ENCODE measurements at places on chromosomes 1 and 21. TPM values are rescaled to one million over a fixed set of nuclear protein-coding genes. Genes with fewer than 3 reads are reported as not detected.

GRCh38 chr1:111769517-111770146, 13.9 kb downstream of the DDX20 start:
- no peak overlapping the region for H3K27ac ChIP-seq
- no peaks in the 10 kb centered on the region for H3K4me1 ChIP-seq
- H3K36me3 ChIP-seq = no peaks in the 10 kb centered on the region
- H3K4me3 ChIP-seq = no peak overlapping the region
- H3K27me3 ChIP-seq = no peaks in the 10 kb centered on the region
- DNase-seq = peak; percentile 44

DNA sequence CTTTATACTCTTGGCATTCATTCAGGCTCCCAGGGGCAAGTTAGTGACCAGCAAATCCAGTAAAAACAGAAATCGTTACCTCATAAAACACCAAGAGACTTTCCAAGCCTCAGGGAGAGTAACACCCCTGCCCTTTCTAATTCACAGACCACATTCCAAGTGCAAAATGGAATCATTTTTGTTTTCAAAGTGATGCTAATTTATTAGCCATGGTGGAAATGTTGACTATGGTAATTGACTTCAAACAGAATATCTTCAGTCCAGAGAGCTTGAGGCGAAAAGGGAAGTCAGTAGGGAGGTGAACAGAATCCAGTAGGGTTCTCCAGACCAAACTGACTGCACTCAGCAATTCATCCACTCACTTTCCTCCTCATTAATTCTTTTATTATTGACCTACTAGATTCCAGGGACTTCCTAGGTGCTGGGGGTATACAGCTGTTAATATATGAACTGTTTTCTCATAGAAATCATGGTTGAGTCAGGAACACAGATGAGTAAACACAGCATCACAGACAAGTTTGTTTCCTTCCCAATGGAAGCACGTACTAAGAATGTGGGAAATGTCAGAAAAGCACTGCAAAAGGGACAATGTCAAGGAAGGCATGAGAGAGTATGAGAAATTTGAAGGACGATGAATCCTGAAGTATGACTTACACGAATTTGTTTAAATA, 388.5 kb upstream of the C1orf87 start:
- no peaks in the 10 kb centered on the region for H3K27me3 ChIP-seq
- no peaks in the 10 kb centered on the region for H3K36me3 ChIP-seq
- H3K4me1 ChIP-seq = no peaks in the 10 kb centered on the region
- H3K27ac ChIP-seq = no peak overlapping the region
- no peak for DNase-seq
- H3K4me3 ChIP-seq = no peak overlapping the region

DNA sequence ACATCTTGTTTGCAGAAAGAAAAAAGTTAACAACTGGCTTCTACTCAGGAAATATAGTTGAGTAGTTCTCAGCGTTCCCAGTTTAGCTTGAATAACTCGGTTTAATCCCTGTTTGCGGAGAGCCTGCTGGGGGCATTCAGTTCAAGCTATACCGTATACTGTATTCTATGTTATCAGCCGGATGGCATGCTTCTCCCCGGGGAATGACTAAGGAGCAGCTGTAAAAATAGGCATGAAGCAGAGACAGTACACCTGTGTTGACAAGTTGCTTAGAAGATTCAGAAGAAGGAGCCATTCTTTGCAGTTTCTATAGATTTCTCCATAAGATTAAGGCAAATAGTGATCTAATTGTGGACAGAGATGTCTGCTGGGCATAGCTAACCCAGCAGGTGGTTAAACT, 267.8 kb upstream of the NCAM2 start:
- no peaks in the 10 kb centered on the region for H3K36me3 ChIP-seq
- no peak for DNase-seq
- no peak overlapping the region for H3K27ac ChIP-seq
- no peaks in the 10 kb centered on the region for H3K27me3 ChIP-seq
- H3K4me3 ChIP-seq = no peak overlapping the region

DNA sequence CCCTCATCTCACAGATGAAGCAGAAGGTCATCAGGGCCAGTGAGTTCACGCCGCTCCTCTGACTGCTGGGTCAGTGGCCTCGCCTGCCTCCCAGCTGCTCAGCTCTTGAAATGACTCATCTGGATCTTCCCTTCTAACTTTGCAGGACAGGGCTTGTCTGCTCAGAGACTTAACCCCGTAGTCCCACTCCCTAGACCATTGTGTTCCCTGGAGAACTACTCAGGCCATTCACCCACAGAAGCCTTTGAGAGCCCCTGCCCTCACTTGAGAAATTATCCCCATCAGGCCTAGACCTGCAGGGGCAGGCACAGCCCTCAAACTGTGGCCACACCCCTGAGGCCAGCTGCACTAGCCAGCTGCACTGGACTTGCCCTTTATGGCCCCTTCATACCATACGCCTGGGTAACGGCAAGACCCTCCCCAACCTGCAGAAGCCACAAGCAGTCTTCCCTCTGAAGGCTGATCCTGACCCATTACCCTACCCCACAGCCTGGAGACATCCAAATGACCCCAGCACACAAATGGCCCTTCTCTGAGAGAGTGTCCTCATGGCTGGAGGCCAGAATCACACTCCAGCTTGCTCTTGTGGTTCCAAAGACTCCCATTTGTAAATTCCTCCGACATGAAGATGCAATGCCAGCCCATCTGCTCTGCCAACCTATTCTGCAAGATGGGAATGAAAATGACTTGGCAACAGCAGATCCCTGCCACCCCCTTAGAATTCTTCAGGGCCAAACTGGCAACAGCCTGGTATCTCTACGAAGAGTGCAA, 33.2 kb downstream of the RCSD1 start:
- no peak overlapping the region for H3K4me3 ChIP-seq
- DNase-seq = peak; percentile 60
- H3K4me1 ChIP-seq = peaks cover 49% of the 10 kb centered on the region
- H3K27ac ChIP-seq = peak overlapping the region; percentile 68
- H3K27me3 ChIP-seq = no peaks in the 10 kb centered on the region

DNA sequence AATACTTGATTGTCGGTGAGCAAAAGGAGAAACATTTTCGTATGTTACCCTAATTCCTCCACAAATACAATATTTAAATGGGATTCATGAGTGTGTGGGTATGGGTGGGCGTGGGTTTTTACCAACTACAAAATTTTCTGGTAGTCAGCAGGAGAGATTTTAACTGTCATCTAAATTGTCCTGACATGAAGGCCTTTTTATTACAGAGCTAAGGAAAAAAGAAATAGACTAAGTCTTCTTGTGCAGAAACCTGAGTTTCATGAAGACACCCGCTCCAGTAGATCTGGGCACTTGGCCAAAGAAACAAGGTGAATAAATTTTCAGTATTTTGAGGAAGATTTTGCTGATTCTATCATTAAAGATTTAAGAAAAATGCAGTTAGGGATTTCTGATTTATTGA, 752 bp downstream of the RGS18 start:
- H3K27me3 ChIP-seq = no peaks in the 10 kb centered on the region
- no peak overlapping the region for H3K4me3 ChIP-seq
- H3K27ac ChIP-seq = no peak overlapping the region
- H3K4me1 ChIP-seq = no peaks in the 10 kb centered on the region
- no peaks in the 10 kb centered on the region for H3K36me3 ChIP-seq

DNA sequence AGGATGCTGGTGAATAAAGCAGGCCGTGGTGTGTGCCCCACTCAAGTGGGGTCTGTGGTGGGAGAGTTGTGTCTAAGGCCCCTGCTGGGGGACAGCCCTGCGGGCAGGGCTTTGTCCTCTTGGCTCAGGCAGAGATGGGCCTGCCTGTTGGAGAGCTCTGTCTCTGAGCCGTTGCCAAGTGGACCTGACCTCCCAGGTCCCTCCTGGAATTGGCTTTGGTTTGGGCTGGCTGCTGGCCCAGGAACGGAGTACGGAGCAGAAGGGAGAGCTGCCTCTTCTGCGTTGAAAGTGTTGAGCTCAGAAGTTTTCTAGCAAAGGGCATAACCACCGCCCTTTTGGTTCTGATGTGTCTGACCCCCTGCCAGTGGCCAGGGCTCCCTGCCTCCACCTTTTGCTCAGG, 153.9 kb downstream of the PEX14 start:
- DNase-seq = no peak
- no peaks in the 10 kb centered on the region for H3K27me3 ChIP-seq
- no peak overlapping the region for H3K27ac ChIP-seq
- no peak overlapping the region for H3K4me3 ChIP-seq

- H3K36me3 ChIP-seq = no peaks in the 10 kb centered on the region
- H3K4me1 ChIP-seq = no peaks in the 10 kb centered on the region
- no peak overlapping the region for H3K27ac ChIP-seq
- no peak for DNase-seq
- H3K4me3 ChIP-seq = no peak overlapping the region
- H3K27me3 ChIP-seq = no peaks in the 10 kb centered on the region
Measured at GRCh38 chr1:34231441-34231840, 54.7 kb downstream of the C1orf94 start.

DNA sequence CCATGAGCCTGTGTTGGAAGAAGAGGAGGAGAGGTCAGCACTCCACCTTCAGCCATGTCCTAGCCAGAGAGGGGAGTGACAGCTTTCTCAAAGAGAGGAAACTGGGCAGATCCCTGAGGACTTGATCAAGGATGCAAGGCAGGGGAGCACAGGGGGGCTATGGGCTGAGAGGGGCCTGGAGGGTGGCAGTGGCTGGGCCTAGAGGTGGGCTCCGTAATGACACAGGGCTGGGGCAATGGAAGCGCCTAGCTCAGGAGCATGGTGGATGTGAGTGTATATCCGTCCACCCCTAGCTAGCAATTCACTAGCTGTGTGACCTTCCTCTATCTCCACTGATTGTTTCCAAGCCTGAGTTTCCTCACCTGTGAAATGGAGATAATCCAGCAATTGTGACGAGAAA, 32.6 kb downstream of the NEK2 start:
- H3K4me1 ChIP-seq = no peaks in the 10 kb centered on the region
- no peak for DNase-seq
- no peaks in the 10 kb centered on the region for H3K27me3 ChIP-seq

GRCh38 chr1:153985941-153986761, at the start of gene RAB13:
Gene RAB13, minus strand, starts transcription at chr1:153986339. Its CDS starts 103 bp downstream, at chr1:153986236.
- H3K27me3 ChIP-seq = no peaks in the 10 kb centered on the region
- H3K27ac ChIP-seq = no peak within 1 kb of the TSS
- no peak for DNase-seq
- peaks cover 5% of the 10 kb centered on the region for H3K4me1 ChIP-seq
- no peaks in the 10 kb centered on the region for H3K36me3 ChIP-seq
- H3K4me3 ChIP-seq = peak within 1 kb of the TSS; percentile 80

GRCh38 chr1:14778898-14779865, 180.7 kb downstream of the KAZN start:
- no peaks in the 10 kb centered on the region for H3K36me3 ChIP-seq
- no peaks in the 10 kb centered on the region for H3K4me1 ChIP-seq
- no peak overlapping the region for H3K27ac ChIP-seq
- DNase-seq = no peak
- H3K4me3 ChIP-seq = no peak overlapping the region
- no peaks in the 10 kb centered on the region for H3K27me3 ChIP-seq

DNA sequence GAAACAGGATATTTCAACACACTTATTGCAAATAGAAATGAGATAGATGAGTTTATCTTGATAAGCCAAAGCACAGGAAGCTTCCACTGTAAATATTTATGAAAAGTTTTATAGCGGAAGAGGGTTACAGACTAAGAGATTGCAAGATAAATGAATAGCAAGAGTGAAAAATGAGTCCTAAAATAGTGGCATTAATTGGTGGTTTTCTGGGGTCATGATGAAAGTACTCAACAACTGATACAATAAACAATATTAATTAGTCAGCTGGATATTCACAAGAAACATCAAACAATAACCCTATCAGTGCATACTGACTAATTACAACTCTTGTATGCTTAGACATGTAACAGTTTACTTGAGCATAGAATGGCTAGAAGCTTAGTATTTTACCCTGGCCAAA, 154.8 kb upstream of the CHODL start:
- no peak overlapping the region for H3K4me3 ChIP-seq
- H3K36me3 ChIP-seq = no peaks in the 10 kb centered on the region
- DNase-seq = no peak
- H3K27me3 ChIP-seq = no peaks in the 10 kb centered on the region

DNA sequence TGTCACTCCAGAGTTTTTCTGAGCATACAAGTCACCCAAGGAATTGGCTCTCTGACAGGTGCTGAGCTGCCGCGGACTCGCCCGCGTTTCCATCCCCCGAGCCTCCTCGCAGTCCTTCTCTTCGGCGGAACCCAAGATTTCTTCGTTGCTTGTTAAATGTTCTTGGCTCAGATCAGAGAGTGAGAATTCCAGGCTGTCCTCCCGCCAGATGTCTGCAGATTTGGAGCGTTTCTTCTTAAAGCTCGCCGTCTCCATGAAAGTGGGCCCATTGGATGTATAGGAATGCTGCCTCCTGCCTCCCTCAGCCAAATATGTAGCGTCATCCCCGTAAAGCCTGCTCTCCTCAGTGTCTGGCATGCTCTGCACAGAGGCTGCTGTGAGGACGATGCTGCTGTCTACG, 77.8 kb downstream of the TIAM1 start:
- H3K4me3 ChIP-seq = no peak overlapping the region
- H3K36me3 ChIP-seq = no peaks in the 10 kb centered on the region
- no peak for DNase-seq
- H3K4me1 ChIP-seq = no peaks in the 10 kb centered on the region
- H3K27me3 ChIP-seq = no peaks in the 10 kb centered on the region
- H3K27ac ChIP-seq = no peak overlapping the region

GRCh38 chr1:114703242-114703641, 7.9 kb upstream of the AMPD1 start:
- no peaks in the 10 kb centered on the region for H3K27me3 ChIP-seq
- H3K4me1 ChIP-seq = no peaks in the 10 kb centered on the region
- no peak for DNase-seq
- no peak overlapping the region for H3K4me3 ChIP-seq
- no peak overlapping the region for H3K27ac ChIP-seq

GRCh38 chr1:9249534-9250410, 15.2 kb downstream of the H6PD start:
- no peaks in the 10 kb centered on the region for H3K27me3 ChIP-seq
- DNase-seq = no peak
- no peak overlapping the region for H3K4me3 ChIP-seq
- H3K4me1 ChIP-seq = no peaks in the 10 kb centered on the region
- H3K36me3 ChIP-seq = no peaks in the 10 kb centered on the region
- no peak overlapping the region for H3K27ac ChIP-seq

DNA sequence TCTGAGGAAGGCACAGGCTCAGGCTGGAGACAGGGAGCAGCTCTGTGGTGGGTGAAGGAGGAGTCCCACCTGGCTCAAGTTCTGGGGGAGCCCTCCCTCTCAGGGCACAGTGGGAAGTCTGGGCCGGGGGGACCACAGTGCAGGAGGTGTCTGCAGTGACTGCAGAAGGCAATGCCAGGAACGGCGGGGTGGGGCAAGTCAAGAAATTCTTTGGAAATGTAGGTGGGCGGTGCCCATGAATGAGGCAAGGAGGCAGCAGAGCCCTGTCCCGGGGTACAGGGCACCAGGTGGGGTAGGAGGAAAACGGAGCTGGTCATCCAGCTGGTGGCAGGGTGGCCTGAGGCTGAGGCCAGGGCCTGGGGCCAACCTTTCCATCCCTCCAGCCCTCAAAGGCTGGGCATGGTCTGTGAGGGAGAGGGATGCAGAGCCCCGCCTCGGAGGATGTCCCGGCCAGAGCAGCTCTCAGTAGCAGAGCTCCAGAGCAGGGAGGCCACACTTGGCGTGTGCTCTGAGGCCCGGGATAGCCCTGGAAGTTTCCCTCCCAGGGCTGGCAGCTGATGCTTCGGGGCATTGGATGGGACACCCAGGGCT, 4.7 kb downstream of the TFF3 start:
- no peak overlapping the region for H3K27ac ChIP-seq
- no peaks in the 10 kb centered on the region for H3K27me3 ChIP-seq
- no peak for DNase-seq
- H3K36me3 ChIP-seq = no peaks in the 10 kb centered on the region
- H3K4me1 ChIP-seq = no peaks in the 10 kb centered on the region

NR5A2 gene
- 0.21 TPM for total RNA-seq

LCE1E gene
- 3.7 TPM for total RNA-seq

KRTAP11-1 gene
- not detected for total RNA-seq

SPTA1 gene
- 0.13 TPM for total RNA-seq

SLAMF9 gene
- total RNA-seq = not detected

OVAAL gene
- not detected for total RNA-seq

TP73 gene
- 54.2 TPM for total RNA-seq

SPATA46 gene
- not detected for total RNA-seq

GABRD gene
- not detected for total RNA-seq

CLCA4 gene
- 0.05 TPM for total RNA-seq
